ENCODE measurements at places on chromosomes 3 and 15. TPM values are rescaled to one million over a fixed set of nuclear protein-coding genes. Genes with fewer than 3 reads are reported as not detected.

GRCh38 chr15:36579792-36580431 lies 486 bp downstream of the CDIN1 start:
- peak; percentile 36 for DNase-seq

Gene CTXND1
- not detected for total RNA-seq

DNA sequence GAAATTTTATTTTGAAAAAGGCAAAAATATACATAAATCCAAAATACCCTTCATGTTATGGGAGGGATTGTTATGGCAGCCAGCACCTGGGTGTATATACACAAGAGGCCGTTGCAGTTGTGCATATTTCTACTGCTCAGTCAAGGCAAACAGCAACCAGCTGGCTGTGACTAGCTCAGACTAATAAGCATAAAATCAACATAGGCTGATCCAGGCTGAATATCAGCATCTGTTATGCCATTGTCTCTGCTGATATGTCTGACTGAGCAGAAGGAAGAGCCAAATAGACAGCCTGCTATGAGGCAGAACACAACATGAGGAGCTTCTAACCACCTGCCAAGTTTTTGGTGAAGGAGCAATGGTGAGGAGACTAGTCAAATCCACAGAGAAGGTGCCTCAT lies 457.5 kb upstream of the ALCAM start:
- peak; percentile 66 for DNase-seq

Gene ACAD9
- 43.3 TPM for total RNA-seq

Data from M059J (cell line).